Substantia nigra (tissue), 51 donors: ENCODE measurements at places on chromosomes 7 and 10.
A peak's percentile ranks its signal among the peaks of the same experiment; 100 is the strongest.

GRCh38 chr7:12572941-12573575, 2.5 kb downstream of the SCIN start:
- DNase-seq = no peak

DNA sequence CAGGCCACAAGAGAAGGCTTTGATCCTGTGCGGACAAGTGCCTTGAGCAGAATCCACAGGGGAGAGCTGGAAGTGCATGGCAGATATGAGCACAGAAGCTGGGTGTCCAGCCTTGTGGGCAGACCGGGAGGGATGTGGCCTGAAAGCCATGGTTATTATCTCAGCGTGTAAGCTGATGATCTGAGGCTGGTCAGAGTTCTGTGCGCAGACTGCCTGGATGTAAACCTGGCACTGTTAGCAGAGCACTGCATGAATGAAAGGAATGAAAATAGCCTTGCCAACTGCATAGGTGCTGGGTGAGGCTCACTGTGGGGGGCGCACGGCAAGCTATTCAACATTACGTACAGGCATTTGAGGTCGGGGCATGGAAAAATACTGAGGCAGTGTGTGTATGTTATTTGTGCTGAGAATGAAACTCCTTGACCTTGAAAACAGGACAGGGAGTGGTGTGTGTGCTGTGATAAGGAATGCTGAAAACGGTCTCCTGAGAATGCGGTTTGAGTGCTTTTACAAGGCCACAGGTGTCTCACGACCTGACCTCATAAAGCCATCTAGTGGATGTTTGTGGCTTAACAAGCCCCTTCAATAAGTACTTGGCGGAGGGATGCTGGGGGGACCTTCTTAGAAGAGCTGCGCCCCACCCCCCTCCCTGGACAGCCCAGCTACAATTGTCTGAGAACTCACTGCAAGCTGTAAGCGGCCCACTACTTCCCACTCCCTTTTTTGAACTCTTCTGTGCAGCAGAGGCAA, 18.7 kb downstream of the AKR1C1 start:
- no peak for DNase-seq

DNA sequence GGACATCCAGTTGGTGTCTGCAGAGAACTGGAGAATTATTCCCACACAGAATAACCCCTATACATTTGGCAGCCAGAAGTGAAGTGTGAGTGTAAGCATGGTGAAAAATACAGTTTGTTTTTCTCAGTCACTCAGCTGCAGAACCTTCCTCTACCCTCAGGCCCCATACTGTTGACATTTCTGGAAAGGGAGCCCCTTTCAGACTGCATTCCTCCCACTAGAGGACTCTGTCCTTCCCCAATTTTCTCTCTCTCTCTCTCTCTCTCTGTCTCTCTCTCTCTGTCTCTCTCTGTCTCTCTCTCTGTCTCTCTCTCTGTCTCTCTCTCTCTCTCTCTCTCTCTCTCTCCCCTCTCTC, 86.8 kb upstream of the STEAP1B start:
- no peak for DNase-seq

- no peak for DNase-seq
Observed at GRCh38 chr7:141381794-141382427, 169.3 kb upstream of the AGK start.

- no peak for DNase-seq
Observed at GRCh38 chr10:44779511-44779910, 131.6 kb upstream of the TMEM72 start.

GRCh38 chr10:3401491-3401938, 228.9 kb upstream of the PITRM1 start:
- DNase-seq = no peak

DNA sequence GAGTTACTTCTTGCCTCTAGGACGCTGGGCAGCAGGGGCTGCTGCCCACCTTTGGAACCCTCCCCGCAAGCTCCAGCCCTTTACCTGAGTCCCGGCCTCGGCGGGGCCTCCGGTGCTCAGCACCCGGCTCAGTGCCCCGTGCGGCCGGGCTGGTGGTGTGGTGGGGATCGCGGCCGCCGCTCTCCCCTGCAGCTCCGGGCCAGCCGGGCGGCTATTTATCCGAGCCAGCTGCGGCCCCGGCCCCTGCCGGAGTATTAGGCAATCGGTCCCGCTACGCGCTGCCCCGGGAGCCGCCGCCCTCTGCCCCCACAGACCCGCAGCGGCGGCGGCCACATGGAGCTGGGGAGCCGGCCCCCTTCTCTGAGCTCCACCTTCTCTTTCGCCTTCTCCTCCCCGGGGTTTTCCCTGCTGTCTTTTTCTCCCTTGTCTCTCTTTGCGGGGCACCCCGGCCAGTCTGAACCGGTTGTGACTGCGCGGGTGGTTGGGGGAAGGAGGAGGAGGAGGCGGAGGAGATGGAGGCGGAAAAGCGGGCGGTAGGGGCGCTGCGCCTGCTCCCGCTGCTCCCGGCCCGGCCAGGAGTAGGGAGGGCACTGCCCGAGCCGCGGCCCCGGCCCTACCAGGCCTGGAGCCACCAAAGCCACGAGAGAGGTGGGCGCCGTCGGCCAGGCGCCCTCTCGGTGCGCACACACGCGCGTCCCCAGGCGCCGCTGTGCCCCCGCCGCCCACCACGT, at the start of gene SLC16A9:
Gene SLC16A9, minus strand, starts transcription at position 456 of the 731 bp plus-strand sequence. CDS start 25,559 bp downstream, outside the sequence.
- peak; percentile 41 for DNase-seq
